Fibroblast of villous mesenchyme (primary cell): ENCODE measurements at places on chromosomes 16 and 17. TPM values are rescaled to one million over a fixed set of nuclear protein-coding genes. Genes with fewer than 3 reads are reported as not detected.
A peak's percentile ranks its signal among the peaks of the same experiment; 100 is the strongest.

DNA sequence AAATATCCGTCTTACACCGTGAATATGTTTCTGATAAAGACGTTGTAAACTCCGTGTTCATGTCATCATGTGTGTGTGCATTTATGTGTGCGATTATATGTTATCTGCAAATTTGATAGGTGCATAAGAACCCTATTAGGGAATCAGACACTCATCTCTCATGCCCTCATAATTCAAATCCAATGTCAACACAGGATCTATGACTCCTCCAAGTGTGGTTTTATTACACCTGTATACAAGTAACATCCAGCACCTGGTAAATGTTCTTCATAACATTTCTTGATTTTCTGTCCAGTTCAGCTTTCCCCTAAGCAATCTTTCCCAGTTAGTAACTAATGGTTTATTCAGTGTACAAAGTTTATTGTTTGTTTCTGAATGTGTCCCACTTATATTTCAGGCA is 681.9 kb downstream of the CDH11 start:
- DNase-seq: no peak

GRCh38 chr17:33038740-33039139 is 47.1 kb downstream of the SPACA3 start:
- DNase-seq: peak; percentile 57

DNA sequence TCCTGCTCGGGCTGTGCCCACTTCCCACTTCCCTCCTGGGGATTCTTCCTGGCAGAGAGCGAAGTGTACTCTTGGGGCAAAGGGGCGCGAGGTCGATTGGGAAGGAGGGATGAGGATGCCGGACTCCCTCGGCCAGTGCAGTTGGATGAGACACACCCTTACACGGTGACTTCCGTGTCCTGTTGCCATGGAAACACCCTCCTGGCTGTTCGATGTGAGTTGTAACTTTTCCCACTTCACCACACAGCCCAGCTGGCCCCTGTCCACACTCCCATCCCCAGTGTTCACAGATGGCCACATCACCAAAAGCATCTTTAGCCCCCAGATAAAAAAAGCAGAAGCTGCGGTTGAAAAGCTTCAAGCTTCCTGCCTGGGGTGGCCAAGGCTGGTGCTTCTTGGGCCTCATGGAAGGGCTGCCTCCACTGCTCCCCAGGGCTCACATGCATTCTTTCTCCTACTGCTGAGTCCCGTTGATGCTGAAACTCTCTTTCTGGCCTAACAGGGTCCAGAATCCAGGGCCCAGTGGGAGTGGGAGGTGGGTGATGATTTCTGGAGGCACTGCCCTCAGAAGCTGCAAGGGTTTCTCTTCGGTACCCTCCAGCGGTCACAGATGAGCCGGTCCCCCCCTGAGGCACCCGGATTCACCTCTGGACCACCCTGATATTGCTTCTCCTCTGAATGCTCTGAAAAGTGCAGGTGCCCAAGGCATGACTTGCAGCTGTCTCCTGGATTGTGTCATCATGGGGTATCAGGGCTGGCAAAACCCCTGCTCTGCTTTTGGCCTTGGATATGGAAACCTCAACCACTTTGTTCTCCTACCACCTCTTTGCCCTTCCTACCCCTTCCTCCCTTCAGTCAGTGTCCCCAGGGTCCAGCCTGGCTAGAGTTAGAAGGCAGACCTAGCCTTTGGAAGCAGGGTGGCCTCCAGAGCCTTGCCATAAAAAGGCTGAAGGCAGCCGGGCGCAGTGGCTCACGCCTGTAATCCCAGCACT is 2.2 kb upstream of the TRAF4 start:
- DNase-seq: no peak

- no peak for DNase-seq
These were observed 27.4 kb downstream of the SNX11 start for GRCh38 chr17:48134912-48135480.

DNA sequence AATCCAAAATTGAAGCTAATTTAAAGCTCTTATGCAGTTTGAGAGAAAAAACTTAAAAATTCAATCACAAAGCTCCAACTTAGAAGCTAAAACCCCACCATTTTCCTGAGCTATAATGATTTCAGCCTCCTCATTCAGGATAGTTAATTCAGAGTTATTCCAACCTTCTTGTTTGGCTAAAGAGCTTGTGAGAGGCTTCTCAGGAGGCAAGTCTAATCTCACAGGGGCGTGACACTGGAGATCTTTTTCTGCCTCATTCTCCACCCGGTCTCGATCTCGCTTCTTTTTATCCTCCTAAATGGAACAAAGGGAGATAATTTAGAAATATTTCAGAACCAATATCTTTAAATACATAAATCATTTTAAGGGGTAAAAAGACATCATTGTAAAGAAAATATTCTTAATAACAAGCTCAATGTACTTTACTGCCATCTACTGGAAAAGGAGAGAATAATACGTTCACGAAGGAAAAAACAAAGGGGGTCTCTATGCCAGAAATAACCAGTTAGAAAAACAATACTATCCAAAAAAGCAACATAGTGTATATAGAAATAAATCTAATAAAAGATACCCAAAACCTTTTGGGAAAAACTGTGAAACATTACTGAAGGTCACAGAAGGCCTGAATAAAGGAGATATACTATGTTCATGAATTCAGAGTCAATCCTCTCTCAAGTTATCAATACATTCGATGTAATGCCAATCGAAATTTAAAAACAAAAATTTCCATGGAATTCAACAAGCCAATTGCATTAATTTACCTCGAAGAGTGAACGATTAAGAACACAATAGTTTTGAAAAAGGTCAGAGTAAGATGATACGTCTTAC is 13.9 kb downstream of the BRD7 start:
- DNase-seq: peak; percentile 42

- DNase-seq: no peak
These were observed 132.3 kb downstream of the TMEM132E start for GRCh38 chr17:34711646-34712045.

SMARCD2 gene
- total RNA-seq: 61.8 and 66.9 TPM in 2 replicates

FOXF1 gene
- total RNA-seq: 5.2 and 10.3 TPM in 2 replicates

RTN4RL1 gene
- total RNA-seq: 0.43 TPM in 1 of 2 replicates, not detected in the other
